ENCODE measurements at places on chromosomes 11 and 22.

- DNase-seq: no peak
Observed at GRCh38 chr11:105032495-105032894, 2.4 kb downstream of the CASP1 start.

DNA sequence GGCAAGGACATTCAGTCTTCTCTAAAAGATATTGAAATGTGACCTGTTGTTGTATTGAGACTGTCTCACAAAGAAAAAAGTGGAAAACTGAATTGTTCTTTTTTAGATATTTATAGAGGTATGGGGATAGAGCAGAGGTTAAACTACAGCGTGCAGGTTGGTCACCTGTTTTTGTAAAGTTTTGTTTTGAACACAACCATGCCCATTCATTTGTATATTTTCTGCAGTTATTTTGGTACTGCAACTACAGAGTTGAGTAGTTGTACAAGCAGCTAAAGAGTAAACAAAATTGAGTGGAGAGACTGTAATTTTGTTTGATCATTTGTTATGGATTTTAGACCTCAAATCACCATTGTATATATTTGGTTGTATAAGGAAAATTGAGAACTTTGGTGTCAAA, 11.3 kb downstream of the EED start:
- no peak for DNase-seq

DNA sequence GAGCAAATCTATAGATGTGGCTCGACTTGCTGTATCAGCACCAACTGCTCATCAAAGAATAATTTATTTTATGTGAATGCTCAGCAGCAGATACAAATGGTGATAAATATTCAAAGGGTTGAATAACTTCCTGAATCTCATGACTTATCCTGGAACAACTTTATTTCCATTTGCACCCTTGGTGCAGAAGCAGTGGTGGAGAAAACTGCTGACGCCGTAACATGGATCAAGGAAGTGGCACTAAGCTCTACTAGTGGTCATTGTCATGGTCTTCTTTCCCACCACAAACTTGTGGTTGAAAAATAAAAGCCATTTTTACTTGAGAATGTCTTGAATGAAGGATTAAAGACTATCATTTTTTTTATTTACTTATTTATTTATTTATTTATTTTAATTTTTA, 14.6 kb downstream of the MARK2 start:
- DNase-seq: no peak

GRCh38 chr11:71305451-71306125, 53.2 kb upstream of the SHANK2 start:
- DNase-seq: no peak

GRCh38 chr11:67351275-67352005, 1.9 kb downstream of the POLD4 start:
- no peak for DNase-seq

DNA sequence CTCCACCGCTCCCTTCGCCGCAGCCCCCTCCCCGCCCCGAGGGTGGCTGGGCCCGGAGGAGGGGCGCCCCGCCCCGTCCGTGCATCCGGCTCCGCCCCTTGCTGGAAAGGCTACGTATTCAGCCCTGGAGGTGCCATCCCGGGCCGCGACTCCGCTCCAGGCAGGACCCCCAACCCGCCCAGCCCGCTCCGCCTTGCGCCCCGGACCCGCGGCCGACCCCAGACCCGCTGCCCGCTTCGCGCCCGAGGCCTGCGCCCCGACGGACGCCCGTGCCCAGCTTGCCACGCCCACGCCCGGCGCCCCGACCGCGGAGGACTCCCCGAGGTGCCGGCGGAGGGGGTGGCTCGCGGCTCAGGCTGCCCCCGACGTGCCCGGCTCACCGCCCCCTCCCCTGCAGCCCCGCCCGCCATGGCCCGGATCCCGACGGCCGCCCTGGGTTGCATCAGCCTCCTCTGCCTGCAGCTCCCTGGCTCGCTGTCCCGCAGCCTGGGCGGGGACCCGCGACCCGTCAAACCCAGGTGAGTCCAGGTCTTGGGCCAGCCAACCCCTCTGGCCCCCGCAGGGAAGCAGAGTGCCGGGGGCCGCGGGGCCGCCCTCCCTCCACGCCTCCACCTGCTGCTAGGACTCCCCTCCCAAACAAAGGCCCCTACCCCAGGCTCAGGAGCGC, at the start of gene ADM2:
TSS of gene ADM2 (plus strand) at position 104 of the 667 bp plus-strand sequence. CDS start at position 409, 305 bp downstream.
- DNase-seq: no peak

- no peak for DNase-seq
Observed at GRCh38 chr11:71563406-71563805, 2.0 kb upstream of the KRTAP5-10 start.

DNA sequence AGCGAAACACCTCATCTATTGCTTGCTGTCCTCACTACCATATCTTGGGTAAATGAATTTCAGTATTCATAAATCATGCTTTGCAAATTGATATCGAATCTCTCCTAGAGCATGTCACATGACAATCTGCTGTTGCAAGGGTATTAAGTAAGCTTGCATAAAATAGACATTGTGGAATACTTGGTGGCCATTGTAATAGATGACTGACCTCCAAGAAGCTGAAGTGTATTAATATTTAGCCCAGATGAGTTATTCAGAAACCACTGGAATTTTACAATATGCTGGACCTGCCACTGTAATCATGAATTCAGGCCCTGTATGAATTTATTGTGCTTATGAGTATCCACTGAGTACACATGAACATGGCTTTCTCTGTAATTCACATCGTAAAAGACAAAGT, 289.7 kb upstream of the ARHGAP42 start:
- DNase-seq: no peak

GRCh38 chr11:78575478-78575877, 814 bp upstream of the NARS2 start:
- no peak for DNase-seq

GRCh38 chr11:126345759-126346585, 9.5 kb upstream of the ST3GAL4 start:
- peak; percentile 59 for DNase-seq

DNA sequence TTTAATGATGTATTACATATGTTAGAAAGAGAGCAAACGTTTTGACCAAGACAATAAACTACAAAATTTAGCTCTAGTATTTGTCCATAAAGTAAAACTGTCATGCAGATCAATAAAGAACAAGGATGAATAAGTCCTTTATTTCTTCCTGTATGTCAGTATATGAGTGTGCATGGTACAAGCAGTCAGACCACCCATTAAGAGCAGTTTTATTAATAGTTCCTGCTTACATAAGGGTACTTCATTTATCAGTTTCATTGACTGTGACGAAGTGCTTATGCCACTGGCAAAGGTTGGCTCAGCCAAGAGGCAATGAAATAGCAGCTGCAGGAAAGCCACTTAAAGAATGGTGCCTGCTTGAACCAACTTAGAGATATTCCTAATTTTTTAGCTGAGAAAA, 913.0 kb upstream of the CNTN5 start:
- no peak for DNase-seq

GRCh38 chr11:65016705-65017104, 2.7 kb downstream of the ARL2 start:
- no peak for DNase-seq

- peak; percentile 61 for DNase-seq
Observed at GRCh38 chr11:121890377-121890776, 225.6 kb downstream of the BLID start.

- no peak for DNase-seq
Observed at GRCh38 chr11:98565311-98565710, 455.4 kb upstream of the CNTN5 start.

- DNase-seq: no peak
Observed at GRCh38 chr22:48513929-48514328, 1313.7 kb downstream of the BRD1 start.

DNA sequence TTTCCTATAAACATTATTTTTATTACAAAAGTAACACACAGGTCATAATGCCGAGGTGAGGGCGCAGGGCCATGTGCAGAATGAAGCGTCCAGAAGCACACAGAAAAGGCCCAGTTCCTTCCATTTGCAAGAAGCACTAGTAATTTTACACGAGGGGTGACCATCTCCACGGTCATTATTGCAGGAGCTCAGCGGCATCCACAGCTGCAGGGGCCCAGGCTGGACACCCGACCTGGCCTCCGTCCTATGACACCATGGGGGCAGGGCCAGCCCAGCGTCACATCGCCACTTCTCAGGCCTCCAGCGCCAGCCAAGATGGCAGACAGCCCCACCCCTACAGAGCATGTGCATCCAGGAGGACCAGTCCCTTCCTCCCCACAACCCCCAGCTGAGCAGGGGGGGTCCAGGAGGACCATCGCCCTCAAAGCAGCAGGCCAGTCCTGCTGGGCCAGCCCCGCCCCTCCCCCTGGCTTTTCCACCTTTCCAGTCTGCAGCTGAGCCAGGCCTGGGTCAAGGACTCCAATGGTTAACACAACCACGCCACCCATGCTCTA, 3.5 kb downstream of the IGF2 start:
- no peak for DNase-seq

DNA sequence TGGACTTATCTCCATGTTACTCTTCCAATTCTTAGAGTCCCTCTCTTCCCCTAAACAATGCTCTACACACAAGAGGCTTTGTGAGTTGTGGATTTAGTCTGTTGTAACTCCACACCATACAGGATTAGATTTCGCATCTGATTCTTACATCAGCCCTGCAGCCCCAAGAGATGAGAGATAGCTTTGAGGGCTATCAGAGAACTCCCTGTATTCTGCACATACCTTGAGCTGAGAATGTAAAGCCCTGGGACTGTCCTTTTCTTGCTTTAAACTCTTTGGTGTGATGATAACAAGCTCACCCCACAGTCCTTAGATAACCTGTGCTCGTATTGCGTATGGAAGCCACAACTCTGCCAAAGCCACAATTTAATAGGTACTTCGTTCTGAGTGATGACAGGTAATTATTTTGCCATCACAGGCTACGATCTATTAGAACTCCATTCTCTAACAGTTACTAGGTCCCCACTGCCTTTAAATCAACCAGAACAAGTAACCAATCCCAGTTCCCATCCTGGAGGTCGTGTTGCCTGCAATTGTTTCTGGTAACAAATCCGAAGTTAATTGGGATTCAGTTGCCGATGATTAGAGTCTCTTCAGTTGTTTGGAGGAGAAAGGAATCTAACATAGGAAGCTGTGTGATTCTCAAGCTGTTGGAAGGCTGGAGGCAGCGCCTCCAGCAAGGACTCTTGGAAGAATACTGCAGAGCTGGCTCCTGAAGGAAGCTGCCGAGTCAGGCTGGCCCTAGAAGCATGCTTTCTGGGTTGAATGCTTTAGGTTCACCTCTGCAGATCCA, 1.3 kb upstream of the PARVG start:
- no peak for DNase-seq

- no peak for DNase-seq
Observed at GRCh38 chr11:102241026-102241425, 76.3 kb upstream of the BIRC3 start.

GRCh38 chr11:36258730-36259360, 30.4 kb downstream of the COMMD9 start:
- peak; percentile 57 for DNase-seq

DNA sequence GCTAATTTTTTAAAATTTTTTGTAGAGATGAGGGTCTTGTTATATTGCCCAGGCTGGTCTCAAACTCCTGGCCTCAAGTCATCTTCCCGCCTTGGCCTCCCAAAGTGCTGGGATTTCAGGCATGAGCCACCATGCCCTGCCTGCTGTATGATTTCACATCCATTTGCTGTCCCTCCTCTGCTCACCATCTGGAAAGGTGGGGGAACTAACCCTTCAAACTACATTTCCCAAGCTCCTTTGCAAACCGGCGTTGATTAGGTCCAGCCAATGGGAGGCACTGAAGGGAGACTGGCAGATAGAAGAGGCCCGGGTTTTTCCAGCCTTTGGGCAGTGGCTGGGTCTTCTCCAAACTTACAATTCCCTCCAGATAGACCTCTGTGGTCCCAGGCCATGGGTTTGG, 19.3 kb downstream of the RFPL1 start:
- no peak for DNase-seq

GRCh38 chr11:47216121-47216798, 1.5 kb downstream of the DDB2 start:
- peak; percentile 78 for DNase-seq

DNA sequence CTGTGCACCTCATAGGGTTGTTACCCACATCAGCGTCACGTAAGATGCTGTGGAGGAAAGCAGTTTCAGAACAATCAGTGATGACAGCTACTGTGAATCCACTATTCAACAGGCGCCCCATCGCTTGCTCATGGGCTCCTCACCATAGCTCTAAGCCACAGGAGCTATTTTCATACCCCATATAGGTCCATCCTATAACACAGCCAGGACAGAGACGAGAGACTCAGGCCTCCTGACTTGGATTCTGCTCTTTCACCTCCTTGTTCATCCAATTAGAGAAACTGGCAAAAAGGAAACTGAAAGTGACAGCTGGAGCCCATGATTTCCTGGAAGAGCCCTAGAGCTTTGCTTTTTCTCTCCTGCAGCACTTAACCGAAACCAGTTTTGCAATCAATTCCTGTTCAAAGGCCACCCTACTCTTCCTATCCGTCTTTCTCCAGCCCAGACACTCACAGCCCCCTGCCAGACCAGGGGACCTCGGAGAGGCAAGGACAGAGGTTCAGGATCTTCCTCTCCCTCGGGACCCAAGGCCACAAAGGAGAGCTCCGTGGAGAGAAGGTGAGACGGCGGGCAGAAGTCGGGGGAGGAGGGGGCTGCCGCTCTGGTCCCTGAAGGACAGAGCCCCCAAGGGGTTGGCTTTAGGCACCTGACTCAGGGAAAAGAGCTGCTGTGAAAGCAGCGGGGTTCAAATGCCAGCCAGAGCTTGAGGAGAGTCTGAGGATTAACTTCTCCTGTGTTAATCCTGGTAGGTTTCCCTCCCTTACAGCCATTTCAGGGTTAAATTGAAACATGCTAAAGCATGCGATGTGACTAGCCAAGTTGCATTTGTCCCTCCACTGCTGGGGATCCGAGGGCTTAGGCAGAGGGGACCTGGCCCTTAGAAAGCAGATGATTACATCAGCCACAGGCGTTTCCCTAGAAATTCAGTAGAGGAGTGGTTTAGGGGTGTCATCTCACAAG, at the start of gene APOL6:
TSS of gene APOL6 (plus strand) at position 381 of the 960 bp plus-strand sequence. CDS start 7,980 bp downstream, outside the sequence.
- DNase-seq: peak; percentile 67

- no peak for DNase-seq
Observed at GRCh38 chr11:34345991-34346480, 11.8 kb downstream of the ABTB2 start.

DNA sequence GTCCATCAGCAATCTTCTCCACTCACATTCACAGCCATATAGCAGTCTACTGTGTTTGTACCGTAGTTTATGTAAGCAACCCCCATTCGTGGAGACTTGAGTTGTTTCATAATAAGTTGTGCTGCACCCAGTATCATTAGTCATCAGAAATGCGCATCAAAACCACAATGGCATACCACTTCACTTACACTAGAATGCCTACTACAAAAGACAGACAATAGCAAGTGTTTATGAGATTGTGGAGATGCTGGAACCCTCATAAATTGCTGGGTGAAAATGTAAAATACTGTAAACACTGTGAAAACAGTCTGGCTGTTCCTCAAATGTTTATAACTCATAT, 133.3 kb downstream of the ATXN10 start:
- DNase-seq: peak; percentile 93

- DNase-seq: no peak
Observed at GRCh38 chr11:65438257-65439151, 15.9 kb downstream of the NEAT1 start.

- peak; percentile 100 for DNase-seq
Observed at GRCh38 chr11:40328890-40329614, 1130.4 kb downstream of the LRRC4C start.

DNA sequence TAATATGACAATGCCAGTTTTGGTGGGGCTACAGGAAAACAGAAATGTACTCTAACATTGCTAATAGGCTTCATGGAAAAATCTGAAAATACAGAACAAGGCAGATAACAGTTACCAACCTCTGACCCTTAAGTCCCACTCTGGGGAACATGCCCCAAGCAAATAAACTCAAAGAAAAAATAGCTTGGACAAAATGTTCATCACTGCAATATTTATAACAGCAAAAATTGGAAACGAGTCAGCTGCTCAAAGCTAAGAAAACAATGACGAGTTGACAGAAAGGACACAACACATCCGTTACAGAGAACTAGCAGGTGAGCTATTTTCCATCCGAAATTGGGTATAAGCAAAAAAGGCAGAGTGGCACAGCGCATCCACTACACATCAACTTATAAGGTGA, 70.5 kb downstream of the PACSIN2 start:
- DNase-seq: no peak
